ENCODE measurements at places on chromosomes 3 and 15.

- no peak for DNase-seq
Observed at GRCh38 chr15:79311901-79312553, 1.1 kb downstream of the TMED3 start.

DNA sequence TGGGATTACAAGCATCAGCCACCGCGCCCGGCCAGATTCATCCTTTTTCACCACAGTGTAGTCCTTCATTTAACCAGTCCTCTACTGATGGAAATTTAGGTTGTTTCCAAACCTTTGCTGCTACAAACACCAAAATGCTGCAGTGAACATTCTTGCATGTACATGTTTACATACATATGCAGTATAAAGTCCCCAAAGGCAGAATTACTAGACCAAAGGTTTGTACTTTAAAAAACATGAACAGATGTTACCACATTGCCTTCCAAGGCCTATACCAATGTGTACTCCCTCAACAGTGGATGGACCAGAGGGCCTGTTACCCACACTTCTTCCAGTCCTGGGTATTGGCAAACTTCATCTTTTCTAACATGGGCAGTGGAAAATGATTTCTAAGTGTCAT, 51.0 kb downstream of the RLBP1 start:
- no peak for DNase-seq

- DNase-seq = no peak
Observed at GRCh38 chr15:40256638-40257235, 17.9 kb downstream of the PAK6 start.

GRCh38 chr3:158127250-158128219, 17.6 kb downstream of the RSRC1 start:
- DNase-seq = no peak

DNA sequence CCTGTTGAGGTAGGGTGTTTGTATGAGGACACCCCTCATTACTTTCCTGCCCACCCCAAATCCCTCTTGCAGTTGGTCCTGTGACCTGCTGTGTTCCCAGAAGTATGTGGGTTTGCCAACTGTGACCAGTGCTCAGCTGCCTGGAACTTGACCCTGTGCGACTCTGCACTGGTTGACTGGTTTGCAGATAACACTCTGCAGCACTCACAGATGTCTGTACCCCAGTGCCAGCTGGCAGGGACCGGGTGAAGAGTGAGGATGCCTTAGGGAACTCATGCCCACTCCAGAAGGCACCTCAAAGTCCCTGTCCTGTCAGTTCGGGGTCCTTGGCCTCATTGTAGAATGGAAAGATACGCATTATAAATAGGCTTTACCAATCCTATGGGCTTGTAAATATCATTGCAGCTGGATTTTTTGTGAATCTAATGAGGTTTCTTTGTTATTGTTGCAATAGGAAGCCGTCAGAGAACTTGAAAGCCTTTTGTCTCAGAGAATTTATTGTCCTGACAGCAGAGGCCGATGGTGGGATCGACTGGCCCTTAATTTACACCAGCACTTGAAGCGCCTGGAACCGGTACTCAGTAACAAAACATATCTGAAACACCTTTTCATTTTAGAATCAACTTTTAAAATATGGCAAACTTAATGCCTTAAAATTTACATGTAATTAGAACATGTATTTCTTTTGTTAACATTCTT, 18.2 kb downstream of the FAN1 start:
- DNase-seq = no peak

- no peak for DNase-seq
Observed at GRCh38 chr3:184632551-184633236, 71.1 kb downstream of the EPHB3 start.

DNA sequence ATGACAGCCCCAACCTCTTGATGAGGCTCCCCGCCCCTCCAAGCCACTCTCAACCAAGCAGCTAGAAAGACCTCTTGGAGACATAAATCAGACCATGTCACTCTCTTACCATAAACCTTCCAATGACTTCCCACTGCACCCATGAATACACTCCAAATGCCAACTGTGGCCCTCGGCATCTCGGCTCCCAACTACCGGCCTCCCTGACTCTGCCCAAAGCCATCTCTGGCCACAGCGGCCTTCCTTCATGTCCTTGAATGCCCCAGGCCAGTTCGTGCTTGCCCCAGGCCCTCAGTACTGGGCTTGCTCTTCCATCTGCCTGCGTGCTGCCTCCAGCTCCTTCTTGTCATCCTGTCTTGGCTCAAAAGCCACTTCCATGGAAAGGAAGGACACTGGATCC, 32.0 kb downstream of the HCN4 start:
- DNase-seq = no peak

DNA sequence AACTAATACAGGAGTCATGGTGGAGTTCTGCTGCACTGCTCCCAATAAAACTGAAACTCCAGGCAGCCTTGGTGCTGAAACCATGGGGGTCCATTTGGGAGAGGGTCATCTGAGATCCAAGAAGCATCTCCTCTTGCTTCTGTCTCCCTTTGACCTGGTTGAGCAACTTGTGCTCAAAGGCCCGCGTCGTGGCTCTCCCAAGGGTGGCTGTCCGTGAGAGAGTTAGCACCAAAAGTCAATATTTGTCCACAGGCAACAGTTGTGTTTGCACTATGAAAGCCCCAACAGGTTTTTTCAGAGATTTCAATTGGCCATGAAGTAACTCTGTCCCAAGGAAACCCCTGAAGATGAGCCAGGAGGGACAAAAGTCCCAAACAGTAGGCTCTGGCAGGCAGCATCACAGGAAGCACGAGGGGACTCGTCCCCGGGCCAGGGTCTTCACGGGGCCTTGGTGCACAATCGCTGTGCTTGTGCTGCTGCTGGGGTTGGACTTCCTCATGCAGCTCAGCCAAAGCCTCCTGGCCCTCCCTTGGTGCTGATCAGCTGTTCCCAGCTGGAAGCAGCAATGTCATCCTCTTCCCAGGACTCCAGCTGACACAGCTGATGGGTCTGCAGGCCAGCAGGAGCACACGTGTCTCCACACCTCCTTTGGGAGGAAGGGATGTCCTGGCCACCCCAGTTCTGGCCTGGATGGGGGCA, 39.4 kb upstream of the WNT5A start:
- no peak for DNase-seq

GRCh38 chr3:171163101-171164066, 136.9 kb upstream of the SLC2A2 start:
- DNase-seq = no peak

- DNase-seq = no peak
Observed at GRCh38 chr15:78421238-78421965, 16.6 kb upstream of the IREB2 start.

DNA sequence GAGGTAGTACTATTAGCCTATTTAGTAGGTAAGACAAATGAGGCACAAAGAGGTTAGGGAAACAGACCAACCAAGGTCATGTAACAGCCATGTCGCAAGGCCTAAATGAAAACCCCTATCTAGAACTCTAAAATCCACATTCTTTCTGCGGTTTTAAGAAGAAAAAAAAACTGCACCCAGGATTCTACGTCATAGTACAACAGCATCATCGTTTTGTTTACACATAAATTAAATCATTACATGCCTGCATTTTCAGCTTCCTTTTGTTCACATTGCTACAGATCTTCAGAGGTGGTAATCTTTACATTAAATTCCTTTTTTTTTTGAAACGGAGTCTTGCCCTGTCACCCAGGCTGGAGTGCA, 548 bp upstream of the PSMD6 start:
- no peak for DNase-seq

- DNase-seq = no peak
Observed at GRCh38 chr3:195140816-195141793, 129.9 kb downstream of the XXYLT1 start.

- DNase-seq = no peak
Observed at GRCh38 chr3:188358787-188359493, 205.0 kb downstream of the LPP start.

GRCh38 chr3:123285066-123285465, 83.3 kb downstream of the SEC22A start:
- no peak for DNase-seq

- DNase-seq = no peak
Observed at GRCh38 chr3:113531826-113532697, at the start of gene SIDT1. TSS of gene SIDT1 (plus strand) at chr3:113532555. CDS start at chr3:113533022, 467 bp downstream.

DNA sequence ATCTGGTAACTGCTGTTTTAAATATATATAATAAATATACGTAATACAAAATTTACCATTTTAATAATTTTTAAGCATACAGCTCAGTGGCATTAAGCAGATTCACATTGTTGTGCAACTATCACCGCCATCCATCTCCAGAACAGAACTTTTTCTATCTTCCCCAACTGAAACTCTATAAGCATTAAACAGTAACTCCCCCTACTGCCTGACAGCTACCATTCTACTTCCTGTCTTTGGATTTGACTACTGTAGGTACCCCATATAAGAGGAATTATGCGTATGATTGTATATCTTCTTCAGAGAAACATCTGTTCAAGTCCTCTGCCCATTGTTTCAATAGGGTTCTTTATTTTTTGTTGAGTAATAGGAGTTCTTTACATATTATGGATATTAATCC, 36.8 kb downstream of the EID1 start:
- no peak for DNase-seq

DNA sequence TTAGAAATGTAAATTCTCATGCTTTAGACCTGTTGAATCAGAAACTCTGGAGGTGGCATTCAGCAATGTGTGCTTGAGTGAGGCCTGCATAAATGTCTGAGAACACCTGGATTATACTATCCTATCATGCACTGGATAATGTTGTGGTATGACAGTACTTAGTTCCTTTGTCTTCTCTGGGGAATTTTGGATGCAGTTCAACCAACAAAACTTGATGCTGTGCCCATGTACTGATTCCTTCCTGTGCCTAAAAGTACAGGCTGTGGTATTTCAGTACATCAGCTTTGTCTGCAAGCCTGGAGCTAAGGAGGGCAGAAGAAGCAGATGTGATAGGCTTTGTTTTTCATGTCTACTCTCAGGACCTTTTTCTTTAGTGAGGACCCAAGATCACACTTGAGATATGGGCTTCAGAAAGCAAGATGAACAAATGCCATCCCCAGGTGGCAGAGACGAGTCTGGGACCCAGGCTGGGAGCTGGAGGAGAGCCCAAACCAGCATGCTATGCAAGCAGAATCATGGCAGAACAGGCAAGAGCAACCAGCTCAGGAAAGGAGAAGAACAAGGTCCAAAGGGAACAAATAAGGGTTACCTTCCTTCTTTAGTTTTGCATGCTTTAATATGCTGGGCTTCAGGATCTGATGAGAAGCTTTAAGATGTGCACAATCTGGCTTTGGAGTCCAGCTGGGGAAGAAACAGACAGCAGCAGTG, 124.7 kb downstream of the MYRIP start:
- DNase-seq = no peak

- DNase-seq = no peak
Observed at GRCh38 chr3:48402907-48403306, 27.0 kb downstream of the PLXNB1 start.
